Stimulated activated CD4-positive, alpha-beta T cell treated with anti-CD3 and anti-CD28 coated beads, TNF-alpha, amount 100 ng/mL, for 1 hour (primary cell): ENCODE measurements at places on chromosomes 5 and 9.

DNA sequence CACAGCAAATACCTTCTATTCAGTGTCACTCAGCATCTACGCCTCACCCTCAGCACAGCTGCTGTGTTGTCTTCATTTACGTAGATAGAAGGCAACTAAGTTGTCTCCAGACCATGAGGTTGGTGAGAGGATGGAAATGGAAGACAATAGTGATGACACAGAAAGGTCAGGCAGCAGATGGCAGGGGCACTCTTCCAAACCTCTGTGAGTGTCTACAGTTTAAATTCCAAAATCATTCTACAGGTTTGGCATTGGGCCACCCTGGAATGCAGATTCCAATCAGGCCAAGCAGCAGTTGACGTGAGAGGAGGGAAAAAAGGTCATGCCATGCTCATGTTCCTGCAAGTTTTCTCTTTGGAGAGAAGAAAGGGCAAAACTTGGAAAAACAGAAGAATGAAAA lies 68.7 kb upstream of the ADAMTSL1 start:
- no peak for DNase-seq

GRCh38 chr9:126514037-126514821 lies 99.5 kb upstream of the LMX1B start:
- DNase-seq, result peak; percentile 56

- DNase-seq, result peak; percentile 65
These were observed at the start of gene CIZ1 for GRCh38 chr9:128191406-128192046. Gene CIZ1 (minus strand): TSS chr9:128191572. CDS start chr9:128190857, 715 bp downstream.

DNA sequence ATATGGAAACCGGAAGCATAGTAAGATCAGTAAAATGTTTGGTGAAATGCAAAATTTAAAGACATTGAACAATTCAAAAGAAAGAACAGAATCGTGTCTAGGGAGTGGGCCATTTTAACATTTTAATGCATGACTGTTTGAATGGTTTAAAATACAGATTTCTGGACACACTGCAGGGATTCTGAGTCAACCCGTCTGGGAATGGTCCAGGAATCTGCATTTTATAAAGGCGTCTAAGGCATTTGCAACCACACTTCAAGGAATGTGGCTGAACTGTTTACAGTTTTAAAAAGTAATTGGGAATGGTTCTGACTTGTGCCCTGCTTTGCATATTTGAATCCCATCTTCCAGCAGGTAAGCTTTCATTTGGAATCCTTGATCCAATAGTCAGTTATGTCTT lies 811.7 kb upstream of the WWC1 start:
- DNase-seq, result no peak

GRCh38 chr5:143231973-143232812 lies 171.3 kb downstream of the NR3C1 start:
- no peak for DNase-seq
